ENCODE measurements at places on chromosomes 4 and X. TPM values are rescaled to one million over a fixed set of nuclear protein-coding genes. Genes with fewer than 3 reads are reported as not detected.
A peak's percentile ranks its signal among the peaks of the same experiment; 100 is the strongest.

- DNase-seq = peak; percentile 30
Observed at GRCh38 chr4:81470456-81471297, 1.0 kb downstream of the RASGEF1B start.

STARD8 gene
- 9.5 TPM for total RNA-seq

WAS gene
- 0.67 TPM for total RNA-seq

- DNase-seq = no peak
Observed at GRCh38 chr4:115126491-115126890, 13.1 kb upstream of the NDST4 start.

USP11 gene
- total RNA-seq = 97.8 TPM

Data from H7 (cell line).